Left renal pelvis (tissue), 4 donors: ENCODE measurements at places on chromosomes 4 and X. TPM values are rescaled to one million over a fixed set of nuclear protein-coding genes. Genes with fewer than 3 reads are reported as not detected.

DCHS2 gene
- 6.5 TPM for polyA plus RNA-seq

DRP2 gene
- polyA plus RNA-seq = 2.9 TPM

FABP2 gene
- not detected for polyA plus RNA-seq

UGT2A1 gene
- polyA plus RNA-seq = 1.8 TPM

CTAG2 gene
- not detected for polyA plus RNA-seq

PCDH10 gene
- 17.5 TPM for polyA plus RNA-seq

TNIP3 gene
- polyA plus RNA-seq = 0.18 TPM

ASB12 gene
- 0.66 TPM for polyA plus RNA-seq

WDFY3 gene
- polyA plus RNA-seq = 46.2 TPM

ANKRD37 gene
- 11.8 TPM for polyA plus RNA-seq

DNA sequence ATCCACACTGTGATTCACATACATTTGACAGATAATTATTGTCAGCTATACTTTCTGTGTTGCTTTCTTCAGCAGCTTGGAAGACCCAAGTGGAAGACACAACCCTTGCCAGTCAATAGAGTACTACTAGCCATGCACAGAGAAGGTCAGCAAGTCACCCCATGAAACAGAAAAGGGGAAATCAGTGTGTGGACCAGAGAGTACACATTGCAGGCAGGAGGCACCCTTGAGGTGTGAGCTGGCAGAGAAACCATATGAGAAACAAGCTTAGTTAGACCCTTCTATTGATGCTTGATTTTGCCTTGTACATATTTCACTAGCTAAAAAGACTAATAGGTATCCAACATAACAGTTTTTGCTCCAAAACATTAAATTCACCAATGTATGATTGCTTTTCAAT lies 99.5 kb downstream of the NLGN4X start:
- DNase-seq = no peak

- no peak for DNase-seq
Observed at GRCh38 chr4:44425614-44426208, 22.9 kb downstream of the KCTD8 start.

DNA sequence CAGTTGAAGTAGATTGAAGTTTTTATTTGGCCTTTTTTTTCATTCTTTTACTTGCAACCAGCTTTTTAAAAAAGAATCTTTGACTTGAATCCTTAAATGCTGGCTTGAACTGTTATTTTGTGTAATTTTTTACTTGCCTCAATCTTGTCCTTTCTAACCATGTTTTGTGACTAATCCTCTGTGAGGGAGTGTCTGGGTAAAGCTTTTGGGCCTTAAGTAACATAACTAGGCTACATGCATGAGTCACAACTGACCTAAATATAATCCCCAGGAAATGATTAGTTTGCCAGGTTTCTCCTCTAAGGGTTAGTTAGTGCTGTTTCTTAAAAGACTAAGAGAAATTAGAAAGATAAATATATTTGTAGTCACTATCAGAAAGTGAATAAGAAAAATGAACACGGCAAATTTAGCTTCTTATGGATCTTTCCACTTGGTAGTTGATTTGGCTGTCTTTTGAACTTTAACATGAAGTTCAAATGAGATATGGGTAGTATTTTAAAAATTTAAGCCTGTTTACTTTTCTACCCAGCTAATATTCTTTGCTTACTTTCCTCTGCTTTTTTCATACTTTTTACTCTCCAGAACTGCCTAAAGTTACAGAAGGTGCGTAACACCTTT lies 13.0 kb downstream of the EXOC1 start:
- no peak for DNase-seq

DNA sequence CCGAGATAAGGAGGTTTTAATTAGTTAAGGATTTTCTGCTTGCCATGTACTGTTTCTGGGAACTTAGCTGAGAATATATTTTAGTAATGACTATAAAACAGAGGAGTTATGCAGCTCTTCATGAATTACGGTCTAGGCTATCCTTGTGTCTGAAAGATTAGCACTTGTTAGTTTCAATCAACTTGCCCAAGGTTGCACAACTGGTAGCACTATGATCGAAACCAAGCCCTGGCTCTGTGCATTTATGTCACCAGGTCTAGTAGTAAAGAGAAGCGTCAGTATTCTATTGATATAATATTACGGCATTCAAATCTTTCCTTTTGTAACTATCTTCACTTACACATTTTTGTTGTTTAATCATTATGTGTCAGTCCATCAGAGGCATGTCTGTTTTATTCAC lies 176.0 kb downstream of the TLL1 start:
- DNase-seq = no peak

- DNase-seq = no peak
Observed at GRCh38 chr4:146049802-146050201, 111.2 kb upstream of the ZNF827 start.

GRCh38 chr4:79788884-79789283 lies 284.1 kb downstream of the ANTXR2 start:
- no peak for DNase-seq

DNA sequence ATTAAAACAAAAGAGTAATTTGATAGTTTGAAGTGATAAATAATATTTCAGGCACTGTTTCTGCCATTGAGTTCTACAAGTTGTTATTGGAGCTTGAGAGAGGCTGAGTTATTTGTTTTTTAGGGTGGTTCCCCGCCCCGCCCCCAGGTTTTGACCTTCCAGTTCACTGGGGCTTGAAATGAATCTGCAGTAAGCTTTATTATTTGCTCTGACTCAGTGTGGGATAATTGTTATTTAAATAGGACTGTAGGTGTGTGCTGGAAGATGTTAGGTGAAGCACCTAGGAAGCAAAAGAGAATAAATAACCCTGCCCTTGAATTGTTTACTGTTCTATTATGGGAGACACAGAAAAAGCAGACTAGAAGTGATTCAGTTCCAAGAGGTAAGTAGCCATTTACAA lies 81.2 kb upstream of the KCNIP4 start:
- no peak for DNase-seq

GRCh38 chrX:113828470-113828869 lies 755.4 kb upstream of the HTR2C start:
- DNase-seq = no peak

- DNase-seq = no peak
Observed at GRCh38 chr4:13484749-13485221, 645 bp upstream of the RAB28 start.

- DNase-seq = no peak
Observed at GRCh38 chrX:24761306-24761705, 67.6 kb downstream of the POLA1 start.

DNA sequence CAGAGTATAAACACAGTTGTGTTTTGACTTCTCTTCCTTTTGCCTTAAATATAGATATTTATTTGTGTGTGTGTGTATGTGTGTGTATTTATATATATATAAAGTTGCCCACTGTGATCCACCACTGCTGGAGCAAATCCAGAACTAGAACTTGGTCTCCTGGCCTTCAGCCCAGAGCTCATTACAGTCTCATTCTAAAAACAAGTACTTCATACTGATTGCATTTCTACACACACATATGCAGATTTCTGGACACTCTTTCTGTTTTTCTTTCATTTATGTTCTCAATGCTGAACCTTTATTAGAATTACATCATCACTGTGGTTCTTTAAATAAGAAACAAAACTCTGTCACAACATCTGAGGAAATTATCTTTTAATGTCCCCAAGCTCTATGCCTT lies 381 bp downstream of the TXK start:
- no peak for DNase-seq

DNA sequence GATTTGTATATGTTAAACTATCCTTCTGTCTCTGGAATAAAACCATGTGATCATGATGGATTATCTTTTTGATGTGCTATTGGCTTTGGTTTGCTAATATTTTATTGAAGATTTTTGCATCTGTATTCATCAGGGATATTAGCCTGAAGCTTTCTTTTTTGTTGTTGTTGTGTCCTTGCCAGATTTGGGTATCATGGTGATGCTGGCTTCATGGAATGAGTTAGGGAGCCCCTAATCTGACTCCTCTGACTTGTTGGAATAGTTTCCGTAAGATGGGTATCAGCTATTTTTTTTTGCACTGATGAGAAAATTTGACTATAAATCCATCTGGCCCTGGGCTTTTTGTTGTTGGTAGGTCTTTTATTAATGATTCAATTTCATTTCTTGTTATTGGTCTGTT lies 45.7 kb downstream of the ATP10D start:
- no peak for DNase-seq

- DNase-seq = no peak
Observed at GRCh38 chrX:110287605-110288004, 30.3 kb downstream of the AMMECR1 start.

DNA sequence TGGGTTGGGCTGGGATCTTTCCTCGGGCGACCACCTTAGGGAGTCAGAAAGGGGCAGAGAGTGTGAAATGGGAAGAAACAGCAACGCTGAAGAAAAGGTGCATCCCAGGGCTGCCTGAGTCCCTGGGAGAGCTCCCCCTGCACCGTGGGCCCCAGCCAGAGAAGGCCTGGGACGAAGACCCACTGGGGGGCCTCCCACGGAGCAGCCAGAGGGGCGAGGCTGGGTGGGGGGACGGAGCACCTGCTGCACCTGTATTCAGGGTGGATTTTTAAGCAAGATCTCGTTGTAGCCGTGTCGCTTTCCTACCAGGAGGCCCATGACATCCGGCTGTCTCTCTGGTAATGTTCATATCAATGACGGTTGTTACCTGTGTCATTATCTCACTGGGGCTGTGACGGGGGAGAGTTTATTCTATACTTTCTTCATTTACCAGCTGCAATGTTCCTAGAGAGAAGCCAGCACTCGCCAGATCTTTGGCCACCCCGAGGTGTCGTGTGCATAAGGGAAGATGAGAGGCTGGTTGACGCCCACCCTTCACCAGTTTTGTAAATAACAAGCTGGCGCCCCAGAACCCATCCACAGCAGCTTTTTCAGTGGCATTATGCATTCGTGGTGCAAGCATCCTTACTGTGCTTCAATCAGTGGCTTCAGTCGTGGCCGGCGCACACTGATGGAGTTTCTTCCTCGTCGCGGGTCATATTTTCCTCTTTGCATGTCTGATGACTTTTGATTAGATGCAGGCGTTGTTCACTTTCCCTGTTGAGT lies 5.6 kb upstream of the PCGF3 start:
- DNase-seq = no peak

- DNase-seq = no peak
Observed at GRCh38 chr4:169369634-169370033, 98.9 kb upstream of the SH3RF1 start.

DNA sequence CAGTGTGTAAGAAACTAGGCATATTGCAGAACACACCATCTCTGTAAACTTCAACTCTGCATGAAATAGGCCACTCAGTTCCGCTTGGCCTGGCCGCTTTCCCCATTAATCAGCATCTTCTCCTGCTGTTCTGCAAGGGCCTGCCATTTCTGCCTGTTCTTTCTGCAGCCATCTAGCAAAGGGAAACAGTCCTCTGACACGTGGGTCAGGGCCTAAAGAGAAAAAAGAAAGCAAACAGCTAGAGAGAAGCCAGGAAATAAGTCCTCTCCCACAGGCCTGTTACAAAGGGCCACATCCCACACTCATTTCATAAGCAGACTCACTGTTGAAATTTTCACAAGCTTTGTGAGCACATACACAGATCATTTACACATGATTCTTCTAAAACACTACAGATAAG lies 130.1 kb downstream of the PDE5A start:
- peak; percentile 50 for DNase-seq

- DNase-seq = no peak
Observed at GRCh38 chr4:122341886-122342285, 36.9 kb upstream of the ADAD1 start.

- no peak for DNase-seq
Observed at GRCh38 chr4:39134683-39135306, 47.5 kb upstream of the WDR19 start.

GRCh38 chrX:139844163-139844562 lies 88.7 kb downstream of the ATP11C start:
- no peak for DNase-seq

DNA sequence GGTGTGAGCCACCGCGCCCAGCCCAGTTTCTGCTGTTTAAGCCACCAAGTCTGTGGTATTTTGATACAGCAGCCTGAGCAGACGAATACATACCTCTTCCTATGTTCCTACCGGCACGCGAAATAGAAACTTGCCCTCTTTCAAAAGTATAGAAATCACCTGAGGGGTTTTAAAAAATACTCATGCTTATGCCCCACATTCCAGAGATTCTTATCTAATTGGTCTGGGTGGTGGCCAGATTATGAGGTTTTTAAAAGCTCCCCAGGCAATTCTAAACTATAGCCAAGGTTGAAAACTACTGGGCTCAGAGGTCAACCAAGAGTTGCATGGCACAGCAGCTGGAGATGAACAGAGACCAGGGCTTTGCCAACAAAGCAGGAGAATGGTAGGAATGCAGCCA lies 24.9 kb upstream of the HUWE1 start:
- DNase-seq = no peak

GRCh38 chrX:115350711-115351381 lies 61.3 kb downstream of the LUZP4 start:
- DNase-seq = no peak

DNA sequence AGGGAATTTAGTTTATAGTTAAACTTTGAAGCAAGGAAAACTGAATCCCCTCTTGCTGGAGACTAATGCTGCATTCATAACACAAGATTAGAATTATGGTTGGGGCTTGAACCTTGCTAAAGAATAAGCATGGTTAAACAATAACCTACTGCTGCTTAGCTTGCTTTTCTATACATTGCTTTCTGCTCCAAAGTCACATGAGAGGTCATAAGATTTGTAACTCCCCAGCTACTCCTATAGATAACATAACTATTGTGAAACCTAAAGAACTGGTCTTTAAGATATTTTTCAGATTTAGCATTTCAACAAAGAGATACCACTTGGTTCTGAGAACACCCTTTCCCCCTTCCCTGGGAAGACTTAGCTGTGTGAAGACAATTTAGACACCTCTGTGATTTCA lies 17.1 kb upstream of the HADH start:
- no peak for DNase-seq

DNA sequence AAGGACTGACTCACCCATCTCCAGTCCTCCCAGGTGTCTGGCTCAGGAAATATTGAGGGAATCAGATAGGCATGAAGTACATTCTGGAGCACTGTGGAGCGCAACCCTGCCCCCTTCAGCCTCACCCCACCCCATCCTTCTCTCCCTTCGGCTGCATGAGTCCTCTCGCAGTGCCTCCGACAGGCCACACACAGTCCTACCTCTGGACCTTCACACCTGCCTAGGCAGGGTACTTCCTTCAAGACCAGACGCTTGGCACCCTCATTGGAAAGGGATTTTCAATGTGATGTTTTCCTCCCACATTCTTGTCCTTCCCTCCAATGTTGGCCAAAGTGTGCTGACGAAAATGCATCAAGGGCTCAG lies 26.8 kb upstream of the PPP2R2C start:
- no peak for DNase-seq

DNA sequence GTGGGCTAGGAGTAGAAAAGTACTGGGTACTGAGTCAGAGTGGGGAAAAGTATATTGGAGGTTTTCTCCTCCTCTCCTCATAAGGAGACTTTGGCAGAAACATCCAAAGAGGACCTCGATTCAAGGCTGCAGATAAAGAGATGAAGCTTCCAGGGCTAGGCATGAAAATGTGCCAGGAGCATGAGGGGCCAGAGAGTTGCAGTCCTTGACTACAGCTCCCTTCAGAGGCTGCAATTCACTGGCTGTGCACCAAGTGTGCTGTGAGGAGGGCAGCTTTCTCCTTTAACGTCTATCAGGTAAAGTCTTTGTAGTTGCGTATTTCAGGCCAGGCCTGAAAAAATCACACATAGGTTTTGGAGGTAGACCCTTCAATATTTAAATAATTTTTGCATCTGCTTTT lies 174.9 kb upstream of the VEGFC start:
- DNase-seq = no peak

GRCh38 chr4:54217642-54218495 lies 11.2 kb upstream of the PDGFRA start:
- DNase-seq = peak; percentile 83
